Stimulated activated CD4-positive, alpha-beta T cell treated with anti-CD3 and anti-CD28 coated beads, Interleukin-12 subunit alpha, Interleukin-12 subunit beta, amount 100 ng/mL, for 48 hours (primary cell): ENCODE measurements at places on chromosomes 1 and 21.

- DNase-seq, result no peak
Measured at GRCh38 chr1:202112859-202113689, 9.6 kb upstream of the GPR37L1 start.

GRCh38 chr1:79550402-79550801 is 543.9 kb upstream of the ADGRL4 start:
- DNase-seq, result no peak

DNA sequence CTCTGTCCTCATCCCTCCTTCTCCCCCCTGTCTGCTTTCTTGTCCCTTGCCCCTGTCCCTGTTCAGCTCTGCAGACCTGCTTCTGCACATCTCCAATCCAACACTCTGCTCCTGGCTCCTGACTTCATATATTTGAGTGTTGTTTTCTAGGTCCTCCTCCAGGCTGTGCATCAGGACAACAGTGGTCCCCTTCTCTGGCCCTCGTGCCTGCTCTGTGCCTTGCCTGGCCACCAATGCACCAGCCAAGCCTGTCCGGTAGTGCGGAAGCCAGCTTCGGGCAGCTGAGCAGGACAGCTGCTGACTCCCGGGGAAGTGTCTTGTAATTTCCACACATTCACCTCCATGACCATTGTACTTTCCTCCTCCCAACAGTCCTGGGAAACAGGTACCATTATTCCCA is 203.4 kb upstream of the RAB4A start:
- no peak for DNase-seq

GRCh38 chr1:101769520-101769919 is 227.2 kb downstream of the OLFM3 start:
- DNase-seq, result no peak

GRCh38 chr1:7224081-7224534 is 438.9 kb downstream of the CAMTA1 start:
- DNase-seq, result no peak
